ENCODE measurements at places on chromosomes 4 and X.

- no peak for DNase-seq
Observed at GRCh38 chr4:173403051-173403450, 4.1 kb upstream of the SCRG1 start.

GRCh38 chrX:40197071-40197470 lies 99.3 kb upstream of the BCOR start:
- DNase-seq = no peak

- DNase-seq = no peak
Observed at GRCh38 chr4:930028-930551, 2.0 kb downstream of the GAK start.

DNA sequence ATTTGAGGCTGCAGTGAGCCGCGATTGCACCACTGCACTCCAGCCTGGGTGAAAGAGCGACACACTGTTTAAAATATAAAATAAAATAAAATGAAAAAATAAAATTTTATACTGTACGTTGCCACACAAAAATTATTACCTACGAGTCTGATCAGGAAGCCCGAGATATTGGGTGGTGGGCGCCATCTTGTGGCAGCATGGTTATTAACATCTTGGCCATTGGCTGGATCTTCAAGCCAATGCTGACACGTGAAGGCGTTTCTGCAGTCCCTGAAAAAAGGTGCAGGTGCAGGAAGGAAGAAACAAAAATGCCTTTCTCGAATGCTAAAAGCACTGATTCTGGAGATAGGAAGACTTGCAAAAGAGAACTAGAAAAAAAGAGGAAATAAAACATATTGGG lies 4.9 kb upstream of the TLR8 start:
- no peak for DNase-seq

GRCh38 chr4:105710678-105711077 lies 2.1 kb downstream of the GSTCD start:
- DNase-seq = no peak

DNA sequence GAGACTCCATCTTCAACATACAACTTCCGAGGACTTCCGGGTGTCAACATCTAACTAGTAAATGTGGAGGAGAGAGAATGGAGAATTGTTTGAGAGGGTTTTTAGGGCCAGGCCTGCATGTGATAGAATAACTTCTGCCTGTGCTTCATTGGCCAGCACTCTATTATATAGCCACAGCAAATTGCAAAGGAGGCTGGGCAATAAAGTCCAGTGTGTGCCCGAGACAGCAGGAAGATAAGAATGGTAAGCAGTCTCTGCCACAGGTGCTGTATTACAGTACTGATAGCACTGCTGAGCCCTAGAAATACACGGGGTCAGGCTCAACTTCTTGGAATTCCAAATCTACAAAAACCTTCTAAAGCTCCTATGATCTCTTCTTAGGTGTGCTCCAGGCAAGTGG lies 20.8 kb upstream of the LIMCH1 start:
- DNase-seq = no peak

DNA sequence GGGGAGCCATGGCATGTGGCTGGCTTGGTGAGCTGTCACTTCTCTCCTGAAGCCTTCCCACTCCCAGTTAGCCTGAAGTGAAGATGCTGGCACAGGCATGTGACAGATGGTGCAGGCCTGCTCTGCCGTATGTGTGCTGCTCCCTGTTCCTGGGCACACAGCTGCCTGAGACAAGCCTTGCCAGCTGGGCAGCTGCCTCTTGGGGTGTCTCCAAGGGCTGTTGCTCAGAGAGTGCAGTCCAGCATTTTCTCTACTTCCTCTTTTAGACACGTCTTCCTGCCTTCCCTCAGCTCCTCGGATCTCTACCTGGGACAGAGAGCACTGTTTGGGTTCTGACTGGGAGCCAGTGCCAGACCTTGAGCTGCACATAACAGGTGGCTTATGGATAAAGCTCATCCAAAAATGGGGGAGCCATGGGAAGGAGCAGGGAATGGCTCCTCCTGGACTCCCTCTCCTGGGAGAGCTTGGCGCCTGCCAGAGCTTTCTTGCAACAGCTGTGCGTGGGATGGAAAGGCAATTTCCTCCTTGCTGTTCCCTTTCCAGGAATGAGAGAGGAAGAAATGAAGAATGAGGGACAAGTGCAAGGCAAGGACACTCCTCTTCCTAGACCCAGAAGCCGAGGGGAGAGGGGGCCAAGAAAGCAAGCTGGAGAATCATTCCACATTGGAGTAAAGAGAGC lies 132.9 kb downstream of the MSL3 start:
- no peak for DNase-seq

- DNase-seq = no peak
Observed at GRCh38 chr4:94412019-94412657, 39.6 kb upstream of the PDLIM5 start.

GRCh38 chrX:45142185-45142584 lies 58.5 kb downstream of the DIPK2B start:
- no peak for DNase-seq

DNA sequence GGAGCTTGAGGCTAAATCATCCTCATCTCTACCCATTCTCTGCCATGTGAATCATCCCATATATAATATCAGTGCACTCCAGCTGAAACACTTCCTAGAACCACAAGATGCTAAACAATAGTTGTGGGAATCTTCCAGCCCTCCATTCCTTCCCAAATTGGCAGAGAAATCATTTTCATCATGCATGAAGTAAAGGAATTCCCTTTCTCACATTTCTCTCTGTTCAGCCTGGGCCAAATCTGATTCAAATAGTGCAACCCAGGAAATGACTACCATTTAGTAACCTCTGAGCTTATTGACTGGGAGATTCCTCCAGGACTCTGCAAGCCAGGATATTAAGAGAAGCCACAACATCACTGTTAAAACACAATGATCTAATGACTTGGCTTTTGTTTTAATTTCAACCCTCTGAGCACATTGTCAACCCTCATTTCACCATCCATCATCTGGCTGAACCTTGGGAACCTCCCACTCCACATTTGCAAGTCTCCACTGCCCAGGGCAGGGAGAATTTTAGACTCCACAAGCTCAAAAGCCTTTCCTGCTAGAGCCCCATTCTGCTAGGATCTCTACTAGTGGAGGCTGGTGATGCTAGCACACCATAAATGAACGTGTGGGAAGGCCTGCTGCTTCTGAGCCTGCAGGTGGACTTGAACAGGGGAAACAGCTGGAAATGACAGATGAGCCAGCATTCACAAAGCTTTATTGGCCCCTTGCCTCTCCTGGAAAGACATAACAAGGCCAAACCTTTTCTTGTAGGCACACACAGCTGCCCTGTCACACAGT lies 133.9 kb downstream of the TET2 start:
- DNase-seq = no peak

DNA sequence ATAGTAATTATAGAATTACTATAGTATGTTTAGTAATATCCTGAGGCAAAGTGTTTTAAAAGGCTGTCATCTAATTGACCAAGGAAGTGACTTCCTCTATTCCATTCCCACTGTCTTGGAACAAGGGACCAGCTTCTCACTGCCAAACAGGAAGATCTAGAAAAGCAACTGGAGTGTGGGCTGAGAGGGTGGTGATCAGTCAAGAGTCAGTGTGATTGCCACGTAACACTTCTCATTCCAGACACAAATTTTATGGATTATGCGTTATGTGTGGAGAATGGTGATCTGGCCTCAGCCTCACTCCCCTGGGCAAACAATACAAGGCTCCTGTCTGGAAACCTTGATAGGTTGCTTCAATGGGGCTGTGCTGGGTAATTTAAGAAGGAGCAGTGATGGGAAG lies 60.0 kb downstream of the RRAGB start:
- DNase-seq = no peak

GRCh38 chrX:137198040-137198439 lies 164.2 kb upstream of the GPR101 start:
- no peak for DNase-seq

GRCh38 chr4:96343836-96344235 lies 503.9 kb downstream of the PDHA2 start:
- no peak for DNase-seq

GRCh38 chr4:3871181-3871852 lies 105.1 kb downstream of the ADRA2C start:
- no peak for DNase-seq

GRCh38 chrX:54181202-54181953 lies 1.7 kb downstream of the FAM120C start:
- no peak for DNase-seq

- no peak for DNase-seq
Observed at GRCh38 chrX:37580080-37580479, 8.6 kb downstream of the LANCL3 start.

GRCh38 chrX:68757331-68757730 lies 71.5 kb upstream of the EFNB1 start:
- DNase-seq = no peak

DNA sequence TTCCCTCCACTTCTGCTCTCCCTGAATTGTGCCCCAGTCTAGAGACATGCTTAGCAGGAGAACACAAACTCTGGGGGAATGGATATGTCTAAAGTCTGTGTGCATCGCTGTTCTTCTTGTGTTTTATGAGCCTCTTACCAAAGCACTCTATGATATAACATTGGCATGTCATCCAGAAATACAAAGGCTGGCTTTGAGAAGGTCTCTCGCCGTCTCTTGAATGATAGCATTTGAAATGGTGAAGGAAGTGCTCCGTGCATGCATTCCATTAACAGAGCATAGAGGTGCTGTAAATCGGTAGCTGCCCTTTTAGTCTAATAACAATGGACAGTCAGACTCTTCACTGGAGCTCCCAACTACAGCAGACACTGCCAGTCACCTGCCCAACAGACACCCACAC lies 7.1 kb upstream of the FAM149A start:
- DNase-seq = no peak

- no peak for DNase-seq
Observed at GRCh38 chr4:164485136-164485535, 268.8 kb upstream of the SMIM31 start.

Data from cerebellar nuclear complex (tissue), 1 donor.